Body of pancreas (tissue), 4 donors: ENCODE measurements at places on chromosomes 2 and 18.

DNA sequence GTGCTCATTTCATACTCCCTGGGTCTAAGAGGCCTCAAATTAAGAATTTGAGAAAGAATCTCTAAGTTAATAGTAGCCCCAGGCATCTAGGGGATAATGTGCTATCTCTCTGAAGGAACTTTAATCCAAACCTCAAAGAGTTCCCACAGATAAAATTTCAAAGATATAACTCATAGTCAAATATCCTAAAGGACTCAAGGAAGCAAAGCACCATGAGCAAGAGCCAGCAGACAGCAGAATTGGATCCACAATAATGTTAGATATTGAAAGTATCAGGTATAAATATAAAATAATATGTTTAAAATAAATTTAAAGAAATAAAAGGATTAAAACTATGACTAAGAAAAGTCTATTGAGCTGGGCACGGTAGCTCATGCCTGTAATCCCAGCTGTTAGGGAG is 31.7 kb upstream of the SIX3 start:
- no peak for DNase-seq

- DNase-seq, result no peak
Observed at GRCh38 chr18:44520981-44521667, 159.6 kb upstream of the SETBP1 start.

GRCh38 chr2:137689549-137689948 is 274.7 kb upstream of the HNMT start:
- DNase-seq, result no peak

GRCh38 chr18:34738175-34738894 is 28.2 kb downstream of the DTNA start:
- DNase-seq, result no peak

GRCh38 chr2:146847846-146848245 is 997.0 kb upstream of the ACVR2A start:
- no peak for DNase-seq

DNA sequence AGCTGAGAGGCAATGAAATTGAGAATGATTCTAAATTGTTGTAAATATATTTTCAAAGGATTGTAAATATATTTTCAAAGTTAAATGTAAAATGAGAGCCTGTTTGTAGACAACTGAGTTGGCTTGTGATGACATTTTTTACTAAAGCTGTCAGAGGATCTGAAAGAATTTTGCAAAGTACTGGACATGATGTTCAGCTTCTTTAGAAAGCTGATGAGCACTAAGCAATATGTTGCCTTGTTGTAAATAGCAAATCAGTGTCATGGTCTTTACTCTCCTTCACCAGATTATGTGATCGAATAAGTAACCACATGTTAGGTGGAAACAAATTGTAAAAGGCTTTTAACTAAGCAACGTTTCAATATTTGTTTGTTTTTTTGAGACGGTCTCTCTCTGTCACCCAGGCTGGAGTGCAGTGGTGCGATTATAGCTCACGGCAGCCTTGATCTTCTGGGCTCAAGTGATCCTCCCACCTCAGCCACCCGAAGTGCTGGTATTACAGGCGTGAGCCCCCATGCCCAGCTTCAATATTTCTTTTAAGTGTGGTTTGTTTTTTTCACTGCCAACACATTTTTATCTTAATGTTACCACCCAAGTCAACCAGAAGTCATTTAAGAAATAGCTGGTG is 44.0 kb downstream of the E2F6 start:
- no peak for DNase-seq

GRCh38 chr2:10329880-10330699 is 27.4 kb downstream of the HPCAL1 start:
- no peak for DNase-seq

GRCh38 chr2:217387776-217388387 is 528.0 kb upstream of the TNP1 start:
- no peak for DNase-seq

DNA sequence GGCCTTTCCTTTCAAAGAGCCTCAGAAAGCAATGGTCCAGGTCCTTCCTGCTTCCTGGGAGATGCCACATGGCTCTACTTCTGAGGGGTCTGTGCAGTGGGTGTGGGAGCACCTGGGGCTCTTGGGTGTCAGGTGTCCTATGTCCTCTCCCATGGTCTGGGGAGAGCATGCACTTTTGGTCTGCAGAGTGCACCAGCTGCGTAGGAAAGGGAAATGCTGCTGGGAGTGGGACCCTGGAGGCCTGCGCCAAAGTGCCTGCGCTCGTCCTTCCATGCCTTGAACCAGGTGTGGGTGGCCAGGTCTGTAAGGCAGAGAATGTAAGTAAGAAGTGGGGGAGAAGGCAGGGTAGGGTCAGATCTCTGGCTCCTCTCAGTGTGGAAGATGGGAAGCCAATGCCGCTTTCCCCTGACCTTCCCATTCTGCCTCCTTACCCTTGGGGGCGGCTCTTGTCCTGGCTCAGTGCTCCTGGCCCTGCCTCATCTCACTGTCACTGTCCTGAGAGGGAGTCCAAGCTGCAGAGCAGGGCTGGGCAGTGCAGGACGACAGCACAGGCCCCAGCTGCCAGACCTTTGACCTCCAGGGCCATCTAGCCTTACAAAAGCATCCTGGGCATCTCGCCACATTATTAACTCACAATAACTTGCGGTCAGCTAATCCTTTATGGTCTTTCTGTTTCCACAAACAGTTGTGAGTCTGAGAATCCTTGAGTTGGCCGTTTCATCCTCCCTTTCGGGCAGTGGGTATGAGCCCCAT is 6.6 kb upstream of the PROM2 start:
- peak; percentile 2 for DNase-seq
